ENCODE measurements at places on chromosomes 6 and 20. TPM values are rescaled to one million over a fixed set of nuclear protein-coding genes. Genes with fewer than 3 reads are reported as not detected.

Gene TLDC2
- 0.30 TPM for total RNA-seq

Gene SCUBE3
- total RNA-seq, result 4.2 TPM

Gene FANCE
- total RNA-seq, result 3.3 TPM

Gene SPEF1
- not detected for total RNA-seq

Gene LY6G6C
- total RNA-seq, result not detected

Gene CST3
- total RNA-seq, result 317 TPM

Gene BHLHE23
- total RNA-seq, result not detected

Gene TCF21
- 1.4 TPM for total RNA-seq

Gene PRL
- not detected for total RNA-seq

Gene LY6G6D
- total RNA-seq, result not detected

Measured in smooth muscle cell of the umbilical artery (primary cell).